ENCODE measurements at places on chromosomes 2 and 18.

GRCh38 chr2:104049438-104049837, 804.5 kb upstream of the POU3F3 start:
- DNase-seq: no peak

DNA sequence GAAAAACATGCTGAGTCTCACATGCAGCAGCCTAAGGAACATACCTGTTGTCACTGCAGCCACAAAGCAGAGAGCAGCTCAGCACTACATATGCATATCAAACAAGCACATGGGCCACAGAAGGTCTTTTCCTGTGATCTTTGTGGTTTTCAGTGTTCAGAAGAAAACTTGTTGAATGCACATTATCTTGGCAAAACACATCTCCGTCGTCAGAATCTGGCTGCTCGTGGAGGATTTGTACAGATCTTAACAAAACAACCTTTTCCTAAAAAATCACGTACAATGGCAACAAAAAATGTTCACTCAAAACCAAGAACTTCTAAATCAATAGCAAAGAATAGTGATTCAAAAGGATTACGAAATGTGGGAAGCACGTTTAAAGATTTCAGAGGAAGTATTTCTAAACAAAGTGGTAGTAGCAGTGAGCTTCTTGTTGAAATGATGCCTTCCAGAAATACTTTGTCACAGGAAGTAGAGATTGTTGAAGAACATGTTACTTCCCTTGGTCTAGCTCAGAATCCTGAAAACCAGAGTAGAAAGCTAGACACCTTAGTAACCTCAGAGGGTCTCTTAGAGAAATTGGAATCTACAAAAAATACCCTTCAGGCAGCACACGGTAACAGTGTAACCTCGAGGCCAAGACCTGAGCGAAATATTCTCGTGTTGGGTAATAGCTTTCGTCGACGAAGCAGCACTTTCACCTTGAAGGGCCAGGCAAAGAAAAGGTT, 34.1 kb downstream of the ZNF407 start:
- DNase-seq: no peak

- DNase-seq: no peak
These were observed 108.0 kb downstream of the SGPP2 start for GRCh38 chr2:222532315-222532714.

DNA sequence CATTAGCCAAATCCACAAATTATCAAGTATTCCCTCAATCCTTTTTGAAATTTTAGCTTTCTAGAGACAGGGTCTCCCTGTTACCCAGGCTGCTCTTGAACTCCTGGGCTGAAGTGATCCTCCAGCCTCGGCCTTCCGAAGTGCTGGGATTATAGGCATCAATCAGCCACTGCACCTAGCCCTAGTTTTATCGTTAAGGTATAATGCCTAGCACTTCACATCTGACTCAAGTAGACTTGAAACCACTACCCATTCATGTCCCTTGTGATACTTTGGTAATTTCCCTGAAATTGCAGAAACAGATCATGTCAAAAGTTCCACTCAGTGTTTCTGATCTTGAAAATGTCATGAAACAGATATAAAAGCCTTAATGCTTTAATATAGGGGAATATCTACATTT, 26.3 kb downstream of the MEX3C start:
- no peak for DNase-seq

DNA sequence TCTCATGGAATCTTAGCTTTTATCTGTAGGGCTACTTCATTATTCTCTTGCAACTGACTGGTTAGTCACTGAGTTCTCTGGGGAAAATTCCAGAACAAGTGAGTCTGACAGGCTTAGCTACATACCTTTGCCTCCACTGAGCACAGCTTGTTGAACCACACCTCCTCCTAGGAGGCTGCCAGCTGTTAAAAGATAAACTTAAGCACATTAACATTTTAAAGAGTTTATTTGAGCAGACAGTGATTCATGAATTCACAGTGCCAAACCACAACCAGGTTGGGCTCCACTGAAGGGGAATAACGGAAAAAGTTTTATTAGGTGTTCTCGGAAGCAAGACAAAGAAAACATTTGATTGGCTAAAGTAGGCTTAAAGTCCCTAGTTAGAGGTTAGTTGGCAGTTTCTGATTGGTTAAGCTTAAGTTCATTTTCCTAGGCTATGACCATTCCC, 12.5 kb upstream of the SLC38A11 start:
- no peak for DNase-seq

DNA sequence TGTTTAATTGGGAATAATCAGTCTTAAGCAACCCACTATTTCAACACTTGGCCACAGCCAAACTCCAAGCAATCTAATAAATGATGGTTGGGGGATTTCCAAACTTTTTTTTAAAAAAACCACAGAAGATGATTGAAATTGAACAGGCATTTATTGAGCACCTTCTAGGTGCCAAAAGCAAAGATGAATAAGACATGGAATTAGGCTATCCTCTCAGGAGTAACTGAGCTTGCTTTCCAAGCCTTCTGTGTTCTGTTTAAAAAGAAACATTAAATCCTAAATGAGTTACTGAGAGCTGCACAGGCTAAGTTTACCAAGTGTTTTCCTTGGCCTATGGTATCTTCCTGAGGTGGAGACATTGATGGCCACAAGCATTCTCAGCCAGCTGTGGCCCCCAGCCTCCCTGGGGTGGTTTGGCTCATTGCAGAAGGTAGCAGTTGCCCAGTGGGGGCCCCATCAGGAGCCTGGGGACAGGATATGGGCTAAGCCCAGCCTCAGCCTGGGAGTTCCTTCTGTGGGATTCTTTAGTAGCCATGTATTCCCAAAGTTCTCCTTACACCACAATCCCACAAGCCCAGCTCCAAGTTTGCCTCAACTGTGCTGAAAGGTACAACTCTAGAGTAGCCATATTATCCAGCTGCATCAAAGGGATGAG, 174.3 kb downstream of the C1D start:
- no peak for DNase-seq

GRCh38 chr2:39922679-39923405, 143.8 kb upstream of the THUMPD2 start:
- no peak for DNase-seq

GRCh38 chr2:129913695-129914495, 65.6 kb upstream of the RAB6C start:
- no peak for DNase-seq

DNA sequence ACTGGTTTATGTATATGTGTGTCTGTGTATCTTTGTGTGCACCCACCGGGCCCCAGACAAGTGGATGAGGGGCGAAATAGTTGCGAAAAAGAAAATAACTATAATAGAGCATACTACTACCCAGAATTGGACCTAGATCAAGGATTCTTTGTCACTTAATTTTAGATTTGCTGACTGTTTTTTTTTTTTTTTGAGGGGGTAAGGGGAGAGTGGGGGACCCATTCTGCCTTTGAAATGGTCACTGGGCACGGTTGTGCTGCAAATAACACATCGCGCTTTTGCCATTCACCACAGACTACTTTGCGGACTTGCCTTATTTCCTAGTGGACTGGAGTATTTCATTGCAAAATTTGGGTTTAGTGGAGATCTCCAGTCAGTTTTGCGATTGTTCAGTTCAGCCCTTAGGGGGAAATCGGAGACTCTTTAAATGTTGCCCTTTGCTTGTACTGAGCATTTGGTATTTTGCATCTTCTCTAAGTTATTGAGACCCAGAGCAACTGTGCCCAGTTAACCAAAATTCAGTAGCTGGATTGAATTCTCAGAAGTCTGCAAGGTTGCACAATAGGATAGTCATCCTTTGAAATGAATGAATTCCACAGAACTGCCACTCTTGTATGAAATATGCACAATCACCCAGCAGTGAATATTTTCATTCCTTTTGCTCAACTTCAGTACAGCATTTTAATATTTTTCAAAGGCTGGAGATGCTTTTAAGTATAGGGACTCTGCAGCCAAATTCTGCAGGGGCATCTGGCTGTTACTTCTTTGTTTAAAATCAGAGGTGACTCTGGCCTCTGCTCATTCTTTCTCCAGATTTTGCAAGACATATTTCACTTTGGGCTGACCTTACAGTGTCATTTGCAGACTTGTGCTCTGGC, 2.9 kb downstream of the TRIB2 start:
- DNase-seq: no peak

GRCh38 chr2:215241791-215242305, 70.0 kb upstream of the ATIC start:
- no peak for DNase-seq
